ENCODE measurements at places on chromosomes 3 and 15.

DNA sequence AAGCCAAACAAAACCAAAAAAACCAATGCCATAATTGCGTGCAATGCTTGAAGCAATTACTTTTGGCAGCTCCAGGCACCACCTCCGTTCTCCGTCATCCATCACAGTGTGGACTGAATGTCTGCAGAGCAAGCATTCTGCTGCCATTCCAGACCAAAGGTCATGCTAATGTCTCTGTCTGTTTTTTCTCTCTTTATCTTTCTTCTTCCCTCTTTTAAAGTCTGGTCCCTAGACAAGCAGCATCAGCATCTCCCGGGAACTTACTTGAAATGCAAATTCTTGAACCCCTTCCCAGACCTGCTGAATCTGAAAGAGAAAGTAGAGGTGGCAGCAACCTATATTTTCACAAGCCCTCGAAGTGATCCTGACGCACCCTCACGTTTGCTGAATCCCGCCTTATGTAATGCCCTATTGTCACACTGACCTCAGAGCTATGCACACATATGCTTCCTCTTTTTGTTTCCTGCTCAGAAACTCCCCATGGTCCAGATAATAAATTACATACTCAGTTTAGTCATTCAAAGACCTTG, 297.3 kb upstream of the PROK2 start:
- DNase-seq: peak; percentile 93

- DNase-seq: peak; percentile 67
Measured at GRCh38 chr15:67741308-67741707, 84.0 kb upstream of the SKOR1 start.

- DNase-seq: no peak
Measured at GRCh38 chr3:187618722-187619121, 51.5 kb downstream of the SST start.

GRCh38 chr15:74383286-74383685, 15.8 kb upstream of the CYP11A1 start:
- DNase-seq: no peak

- DNase-seq: peak; percentile 76
Measured at GRCh38 chr3:14175383-14176037, 2.9 kb downstream of the XPC start.

DNA sequence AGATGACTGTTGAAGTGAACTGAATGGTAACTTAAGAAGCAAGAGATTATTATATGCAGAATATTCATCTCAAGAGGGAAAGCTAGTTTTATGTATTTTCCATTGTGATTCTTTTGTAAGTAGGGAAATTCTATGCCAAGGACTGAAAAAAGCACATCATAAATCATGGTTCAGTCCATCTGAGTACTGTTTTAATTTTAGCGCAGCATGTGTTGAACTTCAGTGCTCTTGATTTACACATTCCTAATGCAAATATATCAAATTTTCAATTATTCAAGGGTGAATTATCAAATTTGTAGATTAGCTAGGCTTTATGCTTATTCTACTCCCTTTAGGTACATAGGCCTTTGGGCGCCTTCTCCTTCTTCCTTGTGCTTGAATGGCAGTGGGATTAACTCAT, 50.3 kb upstream of the TCF12 start:
- DNase-seq: no peak

GRCh38 chr3:33991673-33992072, 193.2 kb downstream of the PDCD6IP start:
- no peak for DNase-seq

DNA sequence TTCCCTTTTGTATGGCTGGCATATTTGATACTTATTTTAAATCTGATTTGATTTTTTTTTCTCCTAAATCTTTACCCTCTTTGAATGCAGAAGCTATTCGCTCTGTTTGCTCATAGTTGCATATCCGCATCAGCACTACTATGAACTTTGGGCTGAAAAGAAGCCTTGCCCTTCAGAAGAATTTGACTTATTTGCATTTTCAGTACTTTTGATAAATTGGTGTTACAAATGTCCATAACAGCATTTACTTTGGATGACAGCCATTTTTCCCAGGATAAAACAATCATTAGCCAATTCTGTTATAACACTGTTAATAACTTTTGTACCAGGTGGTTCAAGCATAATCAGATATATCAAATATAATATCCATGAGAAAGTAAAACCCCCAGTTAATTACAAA, 129.5 kb downstream of the PLCL2 start:
- no peak for DNase-seq

DNA sequence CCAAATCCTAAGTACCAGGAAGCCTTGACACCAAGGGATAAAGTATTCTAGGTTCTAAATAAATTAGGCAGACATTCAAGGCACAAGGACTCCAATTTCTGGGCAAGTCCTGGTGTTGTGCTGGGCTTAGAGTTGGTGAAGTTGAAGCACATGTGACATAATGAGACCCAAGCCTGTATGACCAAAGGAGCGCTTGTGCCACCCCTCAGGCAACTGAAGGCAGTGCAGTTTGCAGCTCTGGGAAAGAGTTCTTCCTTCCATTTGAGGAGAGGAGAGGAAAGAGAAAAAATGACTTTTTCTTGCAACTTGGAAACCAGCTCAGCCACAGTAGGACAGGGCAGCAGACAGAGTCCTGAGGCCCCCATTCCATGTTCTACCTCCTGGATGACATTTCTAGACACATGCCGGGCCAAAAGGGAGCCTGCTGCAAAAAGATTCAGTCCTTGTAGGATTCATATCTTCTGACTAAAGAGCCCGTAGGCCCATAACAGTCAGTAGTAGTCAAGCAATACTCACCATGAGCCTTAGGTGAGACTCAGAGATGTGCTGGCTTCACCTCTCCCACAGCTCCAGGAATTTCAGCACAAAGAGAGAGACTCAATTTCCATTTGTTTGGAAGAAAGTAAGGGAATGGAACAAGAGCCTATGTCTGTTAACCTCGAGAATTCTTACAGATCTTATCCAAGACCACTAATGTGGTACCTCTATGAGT, 588.8 kb upstream of the BCHE start:
- no peak for DNase-seq

GRCh38 chr15:101049282-101049681, 130.1 kb downstream of the LRRK1 start:
- DNase-seq: no peak

- DNase-seq: no peak
Measured at GRCh38 chr15:80958818-80959495, 30.7 kb downstream of the MESD start.

GRCh38 chr3:150061288-150062024, 90.8 kb upstream of the PFN2 start:
- no peak for DNase-seq

DNA sequence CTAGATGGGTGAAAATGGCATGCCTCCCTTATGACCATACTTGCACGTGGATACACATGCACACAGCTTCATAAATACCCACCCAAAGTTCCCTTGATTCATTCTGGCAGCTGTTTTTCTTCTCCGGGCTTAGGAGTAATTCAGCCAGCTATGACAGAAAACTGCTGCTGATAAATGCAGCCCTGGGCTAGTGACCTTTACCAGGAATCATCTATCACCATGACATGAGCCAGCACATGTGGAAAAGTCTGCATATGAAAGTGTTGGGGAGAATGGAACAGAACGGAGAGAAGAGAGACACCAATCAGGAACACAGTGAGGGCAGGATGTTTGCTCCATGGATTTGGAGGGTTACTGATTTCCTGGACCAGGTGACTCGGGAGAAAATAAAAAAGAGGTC, 706.3 kb downstream of the PDCD6IP start:
- no peak for DNase-seq

DNA sequence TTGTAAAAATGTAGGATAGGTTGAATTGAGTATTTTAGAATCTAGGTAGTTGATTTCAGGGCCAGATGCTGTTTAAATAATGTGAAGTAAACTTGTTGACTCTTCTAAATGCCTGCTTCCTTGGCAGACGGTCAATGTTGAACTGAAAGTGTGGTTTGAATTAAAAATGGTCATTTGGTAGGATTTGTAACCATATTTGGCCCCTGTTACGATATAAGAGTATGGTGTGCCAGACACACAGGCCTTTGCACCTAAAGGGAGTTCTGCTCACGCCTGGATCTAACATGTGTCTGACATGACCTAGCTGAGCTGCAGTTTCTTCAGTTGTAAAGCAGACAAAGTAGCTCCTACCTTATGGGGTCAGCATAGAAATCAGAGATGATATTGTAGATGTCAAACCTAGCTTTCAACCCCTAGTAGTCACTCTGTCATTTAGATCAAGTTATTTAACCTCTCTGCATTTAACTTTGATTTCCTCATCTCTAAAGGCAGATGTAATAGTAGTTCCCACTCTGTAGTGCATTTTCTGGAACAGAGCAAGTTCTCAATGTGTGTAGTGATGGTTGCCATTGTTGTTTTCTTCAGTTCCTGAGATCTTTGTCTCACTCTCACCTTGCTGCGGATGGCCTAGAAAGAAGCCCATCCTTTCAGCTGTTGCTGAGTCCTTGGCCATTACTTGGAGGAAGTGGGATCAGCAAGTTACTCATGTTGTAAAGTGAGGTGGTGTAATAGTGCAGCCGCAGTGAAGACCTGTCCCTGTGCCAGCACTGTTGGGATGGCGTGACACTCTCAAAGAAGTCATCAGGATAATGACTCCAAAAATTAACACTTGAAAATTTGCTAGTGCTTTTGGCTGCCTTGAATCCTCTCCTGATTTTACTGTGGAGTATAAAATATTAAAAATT, 90.2 kb downstream of the GHSR start:
- DNase-seq: peak; percentile 41

DNA sequence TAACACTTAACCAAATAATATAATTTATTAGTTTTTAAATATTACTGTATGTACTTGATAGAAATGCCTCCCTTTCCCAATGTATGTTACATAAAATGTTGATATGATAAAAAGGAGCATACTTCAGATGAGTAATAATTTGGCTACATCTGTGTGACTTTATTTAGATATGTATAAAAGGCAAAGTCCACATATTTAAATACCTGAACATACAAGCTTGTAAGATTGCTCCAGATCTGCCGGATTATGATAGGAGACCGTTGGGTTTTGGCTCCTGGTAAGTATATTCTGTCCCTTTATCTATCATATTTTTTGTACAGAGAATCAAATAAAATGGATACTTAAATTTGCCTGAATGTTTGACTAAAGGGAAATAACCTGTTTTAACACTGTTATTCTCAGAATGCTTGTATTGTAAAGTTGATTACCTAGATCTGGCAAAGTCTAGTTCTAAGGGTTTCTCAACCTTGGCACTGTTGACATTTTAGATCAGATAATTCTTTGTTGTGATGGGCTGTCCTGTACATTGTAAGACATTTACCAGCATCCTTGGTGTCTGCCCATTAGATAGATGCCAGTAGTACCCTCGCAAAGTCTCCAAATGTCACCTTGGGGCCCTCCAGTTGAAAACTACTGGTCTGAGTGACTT, 38.5 kb downstream of the LRCH3 start:
- DNase-seq: no peak

DNA sequence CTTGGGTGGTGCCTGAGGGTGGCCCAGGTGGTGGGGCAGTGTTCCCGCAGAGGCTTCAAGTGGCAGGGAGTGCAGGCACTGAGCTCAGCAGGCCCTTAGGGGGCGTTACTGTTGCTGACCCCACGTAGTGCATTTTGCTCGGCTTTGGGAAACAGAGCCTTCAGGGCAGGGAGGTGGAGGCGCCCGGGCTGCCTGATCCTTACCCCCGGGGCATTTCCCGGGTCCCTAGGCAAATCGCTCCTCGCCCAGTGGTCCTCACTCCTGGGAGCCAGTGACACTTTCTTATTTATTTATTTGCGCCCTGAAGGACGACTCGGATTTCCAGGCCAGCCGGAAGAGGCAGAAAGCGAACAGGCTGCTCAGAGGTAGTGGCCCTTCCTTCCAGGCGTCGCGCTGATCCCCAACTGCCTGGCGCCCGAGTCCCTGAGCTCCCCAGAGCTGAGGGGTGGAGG, 10.1 kb upstream of the FOXB1 start:
- DNase-seq: no peak

DNA sequence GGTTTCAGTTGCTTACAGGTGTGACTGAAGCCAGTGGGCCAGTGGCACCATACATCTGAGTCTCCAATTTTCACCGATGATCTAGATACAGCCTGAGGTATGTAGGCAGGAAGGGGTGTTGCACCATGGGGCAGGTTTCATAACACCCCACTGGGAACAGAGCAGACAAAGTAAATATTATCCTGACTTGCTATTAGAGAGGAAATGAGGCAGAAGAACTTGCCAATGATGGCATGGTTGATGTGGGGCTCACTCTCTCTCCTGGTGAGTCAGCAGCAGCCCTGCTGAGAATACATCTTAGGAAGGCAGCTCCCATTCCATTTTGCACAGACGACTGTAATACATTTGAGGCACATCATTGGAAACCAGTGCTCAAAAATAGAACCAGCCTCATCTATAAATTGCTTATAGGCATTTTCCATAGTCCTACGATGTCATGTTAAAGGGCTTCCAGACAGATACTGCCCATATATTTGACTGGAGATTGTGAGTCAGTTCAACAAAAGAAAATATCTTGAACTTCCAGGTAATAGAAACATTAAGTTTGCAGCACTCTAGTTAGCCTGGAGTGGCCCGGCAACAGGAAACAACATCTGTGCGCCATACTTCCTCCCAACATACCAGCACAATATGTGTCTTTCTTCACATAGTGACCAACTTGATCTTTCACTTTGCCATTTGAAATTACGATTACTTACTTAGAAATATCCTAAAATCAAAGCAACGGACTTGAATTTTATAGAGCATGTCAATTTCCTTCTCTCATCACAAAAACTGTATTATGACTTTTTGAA, 175.5 kb downstream of the NECTIN3 start:
- no peak for DNase-seq

GRCh38 chr3:54530091-54530490, 397.8 kb downstream of the LRTM1 start:
- no peak for DNase-seq

- DNase-seq: peak; percentile 60
Measured at GRCh38 chr15:90001062-90001682, at the start of gene ZNF710. ZNF710 (plus strand) TSS chr15:90001324; CDS start chr15:90067138, 65,814 bp downstream.

DNA sequence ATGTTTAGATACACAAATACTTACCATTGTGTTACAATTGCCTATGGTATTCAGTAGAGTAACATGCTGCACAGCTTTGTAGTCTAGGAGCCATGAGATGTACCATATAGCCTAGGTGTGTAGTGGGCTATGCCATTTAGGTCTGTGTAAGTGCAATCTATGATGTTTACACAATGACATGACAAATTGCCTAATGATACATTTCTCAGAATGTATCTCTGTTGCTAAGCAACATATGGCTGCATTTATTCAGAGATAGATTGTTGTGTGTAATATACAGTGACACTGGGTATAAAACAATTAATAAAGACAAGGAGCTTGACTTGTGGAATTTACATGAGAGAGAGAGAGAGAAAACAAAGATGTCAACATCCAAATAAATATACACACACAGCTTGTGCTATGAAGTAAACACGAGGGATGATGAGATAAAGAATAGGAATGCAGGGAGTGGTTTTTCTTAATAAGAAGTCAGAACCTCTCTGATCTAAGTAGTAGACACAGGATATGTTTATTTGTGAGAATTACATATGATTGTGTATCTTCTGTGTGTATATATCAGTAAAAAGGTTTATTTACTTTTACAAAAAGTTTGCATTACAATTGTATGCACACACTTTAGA, 110.0 kb downstream of the KCNAB1 start:
- no peak for DNase-seq

- DNase-seq: no peak
Measured at GRCh38 chr3:5768281-5768945, 580.9 kb downstream of the EDEM1 start.
